ENCODE measurements at places on chromosomes 7 and 10.

- peak; percentile 12 for DNase-seq
Observed at GRCh38 chr7:64907641-64908326, 4.7 kb downstream of the ZNF273 start.

DNA sequence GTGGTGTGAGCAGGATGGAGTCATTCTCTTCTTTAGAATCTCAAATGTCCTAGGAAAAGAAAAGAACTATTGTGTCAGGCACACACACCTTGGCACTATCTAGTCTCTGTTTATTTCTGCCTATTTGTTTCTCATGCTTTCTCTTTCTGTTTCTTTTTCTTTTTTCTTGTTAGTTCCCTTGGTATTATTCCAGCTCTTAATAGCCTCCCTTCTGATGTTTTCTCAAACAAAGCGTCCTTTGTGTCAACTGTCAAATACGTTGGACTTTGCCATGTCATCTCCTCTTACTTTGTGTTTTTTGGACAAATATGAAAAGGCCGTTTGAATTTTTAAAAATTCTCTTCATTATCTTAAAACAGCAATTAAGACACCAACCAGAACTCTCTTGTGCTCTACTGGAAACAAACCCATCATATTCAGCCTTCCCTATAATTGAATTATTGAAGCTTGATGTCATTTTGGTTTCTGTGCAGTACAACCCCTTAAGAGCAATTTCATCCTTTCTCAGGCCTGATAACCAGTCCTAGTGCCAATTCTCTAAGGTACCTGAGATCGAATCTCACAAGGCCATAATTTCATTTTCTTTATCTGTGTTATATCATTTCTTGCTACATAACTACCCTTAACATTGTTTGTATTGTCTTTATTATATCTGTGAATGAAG, 497.8 kb upstream of the NRP1 start:
- no peak for DNase-seq

- no peak for DNase-seq
Observed at GRCh38 chr10:90047243-90047729, 345.9 kb downstream of the KIF20B start.

- no peak for DNase-seq
Observed at GRCh38 chr7:116045532-116045931, 15.0 kb upstream of the TFEC start.

DNA sequence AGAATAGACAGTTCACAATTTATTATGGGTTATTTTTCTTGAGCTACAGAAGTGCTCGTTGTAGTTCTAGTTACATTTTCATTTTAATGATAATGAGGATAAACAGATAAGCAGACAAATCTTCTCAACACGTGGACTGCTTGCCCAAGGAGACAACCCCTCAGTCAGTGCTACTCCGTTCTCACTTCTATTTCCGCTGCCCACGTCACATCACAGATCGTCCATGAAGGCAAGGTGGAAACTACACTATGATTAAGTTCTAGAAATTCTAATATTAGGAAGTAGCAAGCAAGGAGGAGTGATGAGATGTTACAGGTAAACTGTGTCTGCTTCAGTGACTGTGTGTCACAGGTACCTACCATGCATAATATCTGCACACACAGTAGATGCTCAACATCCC, 210.5 kb downstream of the CHCHD3 start:
- DNase-seq, result no peak

DNA sequence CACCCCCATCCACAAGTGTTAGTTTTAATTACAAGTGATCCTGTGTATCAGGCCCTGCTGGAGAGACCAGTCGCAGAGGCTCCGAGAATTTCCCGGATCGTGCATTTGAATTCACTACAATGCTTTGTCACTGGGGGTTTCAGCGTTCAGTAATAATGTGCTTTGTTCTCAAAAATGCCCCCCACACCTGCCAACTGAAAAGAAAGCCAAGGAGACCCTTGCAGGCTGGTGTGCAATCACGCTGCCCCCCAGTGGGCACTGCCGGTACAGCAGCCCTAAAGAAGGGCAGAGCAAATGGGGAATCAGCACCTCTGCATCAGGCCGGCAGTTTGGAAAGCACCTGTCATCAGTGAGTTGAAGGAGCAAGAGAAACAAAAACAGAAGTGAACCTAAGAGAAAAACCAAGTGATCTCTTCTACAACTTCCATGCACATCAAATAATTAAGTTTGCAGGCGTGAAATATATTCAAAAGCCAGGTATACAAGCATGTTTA, 177.6 kb downstream of the PARD3 start:
- DNase-seq, result peak; percentile 52

DNA sequence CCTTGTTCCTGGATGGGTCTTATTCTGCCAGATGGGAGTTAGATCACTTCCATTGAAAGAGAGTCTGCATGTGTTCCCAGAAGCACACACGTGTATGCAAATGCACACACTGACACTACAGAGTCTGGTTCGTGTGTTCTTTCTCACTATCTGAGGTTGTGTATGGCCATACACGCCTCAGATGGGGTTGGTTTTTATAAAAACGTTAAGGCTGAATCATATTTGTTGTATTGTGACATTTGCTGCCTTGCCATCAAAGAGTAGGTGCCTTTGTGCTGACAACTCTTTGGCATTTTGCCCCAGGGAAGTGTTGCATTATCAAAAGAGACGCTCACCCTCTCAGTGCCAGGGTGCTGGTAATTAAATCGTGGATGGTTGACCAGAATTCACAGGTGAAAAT, 37.7 kb upstream of the HDAC9 start:
- DNase-seq, result no peak

DNA sequence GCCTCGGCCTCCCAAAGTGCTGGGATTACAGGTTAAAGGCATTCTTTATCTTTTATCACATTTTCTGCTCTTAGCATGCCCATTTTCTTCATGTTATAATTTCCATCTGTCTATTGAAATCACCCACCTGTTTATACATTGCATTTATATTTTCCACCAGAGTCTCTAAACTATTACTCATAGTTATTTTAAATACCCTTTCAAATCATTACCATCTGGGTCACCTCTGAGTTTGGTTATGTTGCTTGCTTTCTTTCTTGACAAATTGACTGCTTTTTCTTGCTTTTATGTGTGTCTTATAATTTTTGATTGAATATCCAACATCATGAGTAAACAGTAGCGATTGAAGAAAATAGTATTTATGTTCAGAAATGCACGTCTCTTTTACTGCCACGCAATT, 71.4 kb downstream of the TMEM270 start:
- no peak for DNase-seq

GRCh38 chr7:41809940-41810576, 107.2 kb upstream of the INHBA start:
- no peak for DNase-seq

GRCh38 chr7:3897430-3898372, 596.6 kb downstream of the SDK1 start:
- DNase-seq, result peak; percentile 70

- no peak for DNase-seq
Observed at GRCh38 chr7:124918662-124919061, 11.0 kb downstream of the POT1 start.

DNA sequence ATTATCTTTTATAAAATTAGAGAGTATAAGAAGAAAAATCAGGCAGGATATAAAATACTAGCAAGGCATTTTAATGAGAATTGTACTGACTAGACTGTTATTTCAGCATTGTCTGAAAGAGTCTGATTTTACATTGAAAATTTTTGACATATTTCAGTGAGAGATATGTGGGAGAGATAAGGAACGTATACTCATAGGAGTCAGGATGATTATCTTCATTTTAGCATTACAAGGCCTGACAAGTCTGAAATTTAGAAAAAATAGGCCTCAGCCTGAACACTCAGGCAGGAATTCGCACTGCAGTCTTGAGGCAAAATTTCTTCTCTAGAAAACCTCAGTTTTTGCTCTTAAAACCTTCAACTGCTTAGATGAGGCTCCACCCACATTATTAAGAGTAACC, 386.0 kb downstream of the HGF start:
- peak; percentile 37 for DNase-seq

GRCh38 chr10:132396494-132397035, 435 bp upstream of the PWWP2B start:
- DNase-seq, result no peak

DNA sequence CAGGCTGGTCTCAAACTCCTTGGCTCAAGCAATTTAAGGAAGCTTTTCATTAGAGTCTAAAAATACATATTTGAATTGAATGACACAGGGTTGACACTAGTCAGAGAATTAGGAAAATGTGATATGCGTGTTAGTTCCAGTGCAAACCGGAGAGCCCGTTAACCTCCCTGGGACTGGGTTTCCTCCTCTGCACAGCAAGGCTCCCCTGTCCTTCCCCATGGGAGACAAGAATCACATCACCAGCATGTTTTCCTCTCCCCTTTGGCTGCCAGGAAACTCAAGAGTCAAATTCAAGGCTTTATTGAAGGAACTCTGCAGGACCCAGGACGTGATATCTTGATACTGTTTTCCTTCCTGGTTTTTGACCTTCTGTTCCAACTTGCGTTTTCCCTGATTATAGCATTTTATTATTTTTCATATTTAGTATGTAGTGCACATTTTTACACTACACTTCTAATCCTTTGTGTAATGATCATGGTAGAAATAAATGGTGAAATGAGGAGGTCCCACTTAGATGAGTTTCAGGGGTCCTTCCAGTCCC, 24.9 kb downstream of the GSTO2 start:
- peak; percentile 4 for DNase-seq

- DNase-seq, result no peak
Observed at GRCh38 chr7:132544025-132544424, 32.2 kb downstream of the PLXNA4 start.

DNA sequence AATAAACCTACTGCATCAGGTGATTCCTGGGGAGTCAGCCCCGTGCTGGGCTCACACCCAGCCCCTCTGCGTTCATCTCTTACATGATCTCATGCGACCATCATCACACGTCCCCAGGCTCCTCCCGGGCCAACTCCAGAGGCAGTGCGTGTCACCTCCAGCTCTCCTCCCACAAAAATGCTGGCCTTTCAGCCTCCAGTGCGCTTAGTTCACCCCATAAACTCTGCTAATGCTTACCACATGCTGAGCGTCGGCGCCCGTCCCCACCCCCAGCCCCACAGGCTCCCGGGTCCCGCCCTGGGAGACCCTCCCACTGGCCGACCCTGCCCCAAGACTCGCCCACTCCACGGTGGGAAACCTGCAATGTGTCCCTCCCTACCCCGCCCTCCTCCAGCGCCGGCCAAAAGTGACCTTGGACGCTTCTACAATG, 816 bp upstream of the SDK1 start:
- DNase-seq, result no peak

GRCh38 chr7:103690242-103690974, 244.4 kb upstream of the SLC26A5 start:
- DNase-seq, result no peak

DNA sequence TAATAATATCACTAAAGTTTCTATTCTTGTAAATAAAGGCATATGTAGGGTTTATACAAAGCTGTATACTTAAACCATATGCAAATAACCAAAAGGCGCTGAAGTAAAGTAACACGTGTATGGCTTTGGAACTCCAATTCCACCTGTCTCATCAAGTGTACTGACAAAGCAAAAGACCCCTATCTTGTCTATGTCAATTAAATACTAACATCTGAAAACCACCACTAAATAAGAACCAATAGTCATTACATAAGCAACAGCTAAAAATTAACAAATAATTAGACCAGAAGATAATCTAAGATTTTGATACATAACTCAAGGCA, 93.9 kb downstream of the KMT2C start:
- no peak for DNase-seq

GRCh38 chr10:79393924-79394610, 46.8 kb downstream of the PPIF start:
- DNase-seq, result no peak

- peak; percentile 38 for DNase-seq
Observed at GRCh38 chr10:88159127-88159829, 295.9 kb downstream of the PTEN start.

DNA sequence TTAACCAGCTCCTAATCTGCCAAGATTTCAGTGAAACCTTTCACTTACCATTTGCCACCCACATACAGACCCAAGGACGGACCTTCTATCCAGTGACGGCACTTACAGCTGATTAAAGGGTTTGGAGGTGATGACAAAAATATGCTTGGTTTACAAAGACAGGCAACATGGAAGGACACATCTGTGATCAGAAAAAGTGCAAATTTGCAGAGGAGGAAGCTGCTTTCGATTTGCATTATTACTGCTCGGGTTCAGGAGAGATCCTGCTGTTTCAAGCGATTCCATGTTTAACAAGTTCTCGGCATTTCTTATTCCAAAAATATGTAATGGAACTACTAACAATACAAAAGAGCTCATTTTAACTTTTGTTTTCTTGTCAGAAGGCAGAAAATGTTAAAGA, 109.0 kb downstream of the JAZF1 start:
- DNase-seq, result no peak

DNA sequence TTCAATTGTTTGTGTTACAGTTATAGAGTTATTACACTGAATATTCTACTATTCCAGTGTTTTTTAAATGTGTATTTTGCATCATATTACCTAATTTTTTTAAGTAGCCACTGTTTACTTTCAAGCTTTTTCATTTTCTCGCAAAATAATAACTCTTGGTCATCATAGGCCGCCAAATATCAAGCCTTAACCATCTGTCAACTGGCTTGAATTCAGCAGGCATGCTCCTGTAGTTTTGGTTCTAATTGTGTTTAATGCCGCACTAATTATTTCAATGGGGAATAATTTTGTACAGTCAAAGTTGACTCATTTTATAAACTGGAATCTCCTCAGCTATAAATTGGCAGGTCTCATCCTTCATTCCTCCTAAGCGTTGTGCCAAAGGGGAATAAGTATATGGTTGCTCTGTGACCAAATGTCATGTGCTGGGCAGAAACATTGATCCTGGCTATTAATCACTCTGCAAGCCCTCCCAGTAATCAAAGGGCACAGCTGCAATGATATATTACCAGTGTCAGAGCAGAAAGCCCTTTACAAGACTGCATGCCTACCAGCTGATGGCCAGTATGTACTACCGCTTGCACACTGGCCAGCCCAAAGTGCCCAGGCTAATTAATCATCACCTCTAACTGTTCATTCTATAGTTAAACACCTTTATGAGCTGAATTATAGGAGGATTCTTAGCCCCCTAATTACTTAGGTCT, 74.8 kb downstream of the SKAP2 start:
- no peak for DNase-seq

DNA sequence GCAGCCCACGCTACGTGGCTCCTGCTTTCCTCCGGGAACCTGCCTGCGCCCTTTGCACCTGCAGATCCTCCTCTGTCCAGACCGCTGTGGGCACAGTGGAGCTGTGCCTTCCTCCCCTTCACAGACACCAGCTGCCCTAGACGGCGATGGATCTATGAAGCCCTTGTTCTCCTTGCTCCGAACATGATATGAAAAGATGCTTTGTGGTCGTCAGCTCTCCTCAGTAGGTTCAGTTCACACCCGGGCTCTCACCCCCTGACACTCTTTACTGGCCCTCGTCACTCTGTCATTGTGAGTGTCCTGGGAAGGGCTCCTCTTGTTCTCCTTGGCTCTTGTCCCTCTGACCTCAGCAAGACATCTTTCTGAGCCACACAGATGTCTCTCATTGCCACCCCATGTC, 4.2 kb downstream of the ZNF488 start:
- DNase-seq, result no peak

DNA sequence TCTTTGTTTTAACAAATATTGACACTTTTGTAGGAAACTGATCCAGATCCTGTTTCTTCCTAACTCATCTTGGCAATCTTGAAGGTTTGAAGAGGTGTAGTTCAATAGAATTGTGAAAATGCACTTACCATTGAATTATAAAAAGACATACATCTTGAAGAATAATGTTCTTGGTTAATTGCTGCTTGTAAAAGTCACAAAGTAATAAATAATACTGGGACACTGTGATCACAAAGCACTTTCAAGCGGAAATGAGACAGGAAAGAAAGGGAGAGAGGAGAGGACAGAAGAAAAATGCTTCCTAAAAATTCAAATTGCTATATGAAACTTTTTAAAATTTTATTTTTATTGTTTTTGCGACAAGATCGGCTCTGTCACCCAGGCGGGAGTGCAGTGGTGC, 15.2 kb upstream of the NFE2L3 start:
- DNase-seq, result no peak

GRCh38 chr10:86261941-86262687, 104.5 kb downstream of the GRID1 start:
- DNase-seq, result no peak
